ENCODE measurements at places on chromosomes 1 and 21.

DNA sequence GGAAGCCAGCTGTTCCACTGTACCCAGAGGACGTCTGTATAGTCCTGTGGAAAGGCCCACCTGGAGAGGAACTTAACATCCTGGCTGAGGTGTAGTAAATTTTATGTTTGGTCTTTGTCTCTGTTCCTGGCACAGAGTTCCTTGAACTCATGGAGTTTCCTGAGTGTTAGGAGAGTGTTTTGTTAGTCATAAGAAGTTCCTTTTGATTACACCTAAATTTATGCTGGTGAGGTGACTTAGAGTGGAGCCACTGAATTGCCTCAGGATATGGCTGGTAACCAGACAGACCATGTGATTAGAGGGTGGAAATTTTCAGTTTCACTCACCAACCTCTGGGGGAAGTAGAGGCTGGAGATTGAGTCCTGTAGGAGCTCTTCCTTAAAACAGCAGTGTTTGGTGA is 57.9 kb downstream of the RASAL2 start:
- DNase-seq: no peak

DNA sequence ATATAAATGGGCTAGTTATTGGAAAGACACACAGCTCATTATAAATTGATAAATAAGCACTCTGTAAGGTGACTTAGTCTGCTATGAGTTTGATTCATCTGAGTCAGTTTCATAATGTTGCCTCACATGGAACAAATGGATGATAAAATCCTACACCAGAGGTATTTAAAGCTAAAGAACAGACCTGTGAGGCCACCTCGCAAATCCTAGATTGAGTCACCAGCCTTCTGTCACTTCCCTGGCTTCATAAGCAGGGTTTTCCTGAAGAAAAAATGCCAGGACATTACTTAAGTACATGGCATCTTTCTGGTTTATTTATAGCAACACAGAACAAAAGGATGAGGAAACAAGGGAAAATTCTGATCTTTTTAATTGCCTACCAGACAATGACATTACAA is 18.4 kb downstream of the CD2 start:
- no peak for DNase-seq

DNA sequence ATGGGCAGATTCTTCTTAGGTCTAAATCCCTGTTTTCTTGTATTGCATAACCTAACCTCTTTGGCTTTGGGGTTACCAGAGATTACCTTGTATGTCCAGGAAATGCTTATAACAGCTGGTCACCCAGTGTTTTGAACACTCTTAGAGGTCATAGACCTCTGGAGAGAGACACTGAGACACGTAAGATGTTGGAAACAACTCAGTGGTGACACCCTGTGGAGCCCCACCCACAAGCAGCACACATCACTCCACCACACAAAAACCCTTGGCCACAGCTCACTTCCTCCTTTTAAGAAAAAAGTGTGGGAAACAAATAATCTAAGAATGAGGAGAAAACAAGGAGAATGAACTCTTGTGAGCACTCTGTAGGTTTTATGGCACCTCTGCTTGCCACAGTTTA is 26.3 kb upstream of the CYP4B1 start:
- no peak for DNase-seq

DNA sequence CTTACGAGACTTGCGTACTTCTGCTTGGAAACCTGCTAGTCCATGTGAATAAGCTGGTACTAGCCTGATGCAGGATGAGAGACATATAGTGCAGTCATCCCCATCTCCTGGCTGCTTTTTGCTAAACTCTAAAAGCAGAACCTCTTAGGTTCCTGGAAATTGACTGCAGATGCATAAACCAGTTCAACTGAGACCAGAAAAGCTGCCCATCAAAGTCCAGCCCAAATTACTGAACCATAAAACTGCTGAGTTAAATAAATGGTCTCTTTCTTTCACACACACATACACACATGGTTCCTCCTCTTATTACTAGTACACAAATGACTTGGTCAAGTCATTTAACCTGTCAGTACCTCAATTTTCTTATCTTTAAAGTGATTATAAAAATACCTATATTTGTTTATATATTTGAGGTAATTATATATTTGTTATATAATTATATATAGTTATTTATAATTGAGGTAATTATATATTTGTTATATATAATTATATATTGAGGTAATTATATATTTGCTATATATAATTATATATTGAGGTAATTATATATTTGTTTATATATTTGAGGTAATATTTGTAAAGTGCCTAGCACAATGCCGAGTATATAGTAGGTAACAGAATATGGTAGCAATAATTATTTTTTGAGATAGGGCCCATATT is 25.2 kb upstream of the RABGAP1L start:
- DNase-seq: no peak

All from stimulated activated CD8-positive, alpha-beta memory T cell treated with anti-CD3 and anti-CD28 coated beads, Interleukin-12 subunit alpha, Interleukin-12 subunit beta, amount 100 ng/mL, for 1 hour (primary cell).